ENCODE measurements at places on chromosomes 16 and 17.

DNA sequence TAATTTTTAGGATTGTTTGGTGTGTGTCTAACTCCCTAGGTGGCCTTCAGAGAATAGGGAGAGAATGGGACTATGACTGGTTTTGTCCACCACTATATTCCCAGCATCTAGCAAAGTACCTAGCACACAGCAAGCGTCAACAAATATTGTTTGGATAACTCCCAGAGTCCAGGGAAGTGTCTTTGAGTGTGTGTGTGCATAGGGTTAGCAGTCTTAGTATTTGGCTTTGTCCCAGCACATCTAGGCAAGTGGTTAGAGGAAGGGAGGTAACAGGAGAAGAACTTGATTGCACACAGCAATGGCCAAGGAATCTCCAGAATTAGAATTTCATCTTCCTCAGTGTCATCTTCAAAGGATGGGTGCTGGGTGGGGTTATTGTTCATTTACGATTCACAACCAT lies 385.4 kb upstream of the CDH5 start:
- DNase-seq, result no peak

- no peak for DNase-seq
These were observed 2.4 kb downstream of the DOC2B start for GRCh38 chr17:179066-179432.

DNA sequence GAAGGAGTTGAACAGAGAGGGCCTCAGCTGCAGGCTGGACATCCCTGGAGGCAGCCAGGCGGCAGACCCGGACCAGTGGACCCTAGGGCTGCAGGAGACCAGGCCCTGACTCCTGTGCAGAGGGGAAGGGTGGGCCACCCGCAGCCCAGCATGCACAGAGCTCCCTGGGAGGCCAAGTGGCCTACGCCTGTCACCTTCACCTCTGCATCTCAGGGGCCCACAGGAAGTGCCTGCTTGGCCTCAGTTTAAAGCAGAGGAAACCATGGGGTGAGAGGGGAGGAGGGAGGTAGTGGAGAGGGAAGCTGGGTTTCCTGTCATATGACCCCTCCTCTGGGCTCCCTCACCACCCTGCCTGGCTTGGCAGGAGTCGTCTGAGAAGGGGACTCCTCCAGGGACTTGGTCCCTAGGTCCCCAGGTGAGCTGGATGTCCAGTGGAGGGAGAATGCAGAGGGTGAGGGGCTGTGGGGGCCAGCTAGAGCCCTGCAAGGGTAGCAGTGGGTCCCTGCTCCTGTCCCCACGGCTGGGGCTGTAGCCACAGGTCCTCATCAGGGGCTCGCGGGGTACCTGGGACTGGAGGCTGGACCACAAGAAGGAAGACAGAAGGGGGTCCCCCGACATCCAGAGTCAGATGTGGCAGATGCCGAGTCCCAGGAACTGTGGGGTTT lies at the start of gene TMC8:
Gene TMC8 (plus strand): TSS at position 335 of the 665 bp plus-strand sequence. CDS start 818 bp downstream, outside the sequence.
- DNase-seq, result no peak

DNA sequence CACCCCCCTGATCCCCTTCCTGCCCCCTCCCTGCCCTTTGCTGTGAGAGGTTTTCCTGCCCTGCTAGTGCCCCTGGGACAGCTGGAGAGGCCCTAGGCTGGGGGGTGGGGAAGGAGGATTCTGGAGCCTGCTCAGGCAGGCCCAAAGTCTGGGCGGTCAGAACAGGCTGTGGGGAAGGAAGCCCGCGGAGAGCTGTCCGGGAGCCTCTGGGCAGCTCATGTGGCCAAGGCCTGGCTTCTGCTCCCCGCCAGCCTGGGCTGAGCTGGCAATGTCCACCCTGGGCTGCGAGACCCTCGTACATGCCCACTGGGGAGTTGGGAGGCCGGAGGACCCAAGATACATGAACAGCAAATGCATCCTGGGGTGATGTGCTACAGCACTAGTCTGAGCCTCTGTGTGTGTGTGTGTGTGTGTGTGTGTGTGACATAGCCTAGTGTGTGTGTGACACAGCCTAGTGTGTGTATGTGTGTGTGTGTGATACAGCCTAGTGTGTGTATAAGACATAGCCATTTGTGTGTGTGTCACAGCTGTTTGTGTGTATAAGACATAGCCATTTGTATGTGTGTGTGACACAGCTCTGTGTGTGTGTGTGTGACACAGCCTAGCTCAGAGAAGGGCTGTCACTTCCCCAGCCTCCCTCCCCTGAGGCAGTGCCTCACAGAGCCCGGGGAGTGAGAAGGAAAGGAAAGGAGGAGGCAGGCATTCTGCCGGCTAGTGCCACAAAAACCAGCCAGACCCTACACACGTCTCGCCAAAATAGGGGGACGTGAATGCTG lies 201.4 kb upstream of the CIBAR2 start:
- DNase-seq, result no peak

- DNase-seq, result no peak
These were observed 20.7 kb downstream of the PHKB start for GRCh38 chr16:47481698-47482374.

- DNase-seq, result peak; percentile 23
These were observed 2.1 kb downstream of the FAM20A start for GRCh38 chr17:68599091-68599490.

- no peak for DNase-seq
These were observed 17.6 kb upstream of the SP2 start for GRCh38 chr17:47878203-47879027.

DNA sequence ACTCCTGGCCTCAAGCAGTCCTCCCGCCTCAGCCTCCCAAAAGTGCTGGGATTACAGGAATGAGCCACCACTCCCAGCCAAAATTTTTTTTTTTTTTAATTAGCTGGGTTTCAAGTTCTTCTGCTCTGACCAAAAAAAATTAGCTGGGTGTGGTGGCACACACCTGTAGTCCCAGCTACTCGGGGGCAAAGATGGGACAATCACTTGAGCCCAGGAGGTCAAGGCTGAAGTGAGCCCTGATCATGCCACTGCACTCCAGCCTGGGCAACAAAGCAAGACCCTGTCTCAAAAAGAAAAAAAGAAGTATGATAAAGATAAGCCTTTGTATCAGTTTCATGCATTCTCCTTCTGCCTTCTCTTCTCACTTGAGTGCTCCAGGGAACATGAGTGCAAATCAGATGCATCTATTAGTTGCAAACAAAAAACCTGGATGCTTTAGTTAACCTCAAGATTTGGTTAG lies 1.9 kb downstream of the NQO1 start:
- DNase-seq, result no peak

DNA sequence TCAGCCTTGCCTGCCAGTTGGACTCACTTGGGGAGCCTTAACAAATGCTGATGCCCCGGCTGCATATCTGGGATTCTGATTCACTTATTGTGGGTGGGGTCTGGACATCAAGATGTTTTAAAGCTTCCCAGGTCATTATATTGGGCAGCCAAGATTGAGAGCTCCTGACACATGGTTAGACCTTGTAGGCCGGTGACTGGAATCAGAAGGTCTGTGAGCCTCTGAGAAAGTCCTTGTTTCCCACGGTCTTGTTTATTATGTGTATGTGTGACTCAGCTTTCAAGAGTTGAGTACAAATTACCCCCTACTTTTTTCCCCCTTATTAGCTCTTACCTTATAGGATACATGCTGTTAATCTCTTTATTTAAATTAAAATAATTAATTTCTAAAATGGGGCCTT lies 103.5 kb downstream of the ABCC1 start:
- peak; percentile 86 for DNase-seq

DNA sequence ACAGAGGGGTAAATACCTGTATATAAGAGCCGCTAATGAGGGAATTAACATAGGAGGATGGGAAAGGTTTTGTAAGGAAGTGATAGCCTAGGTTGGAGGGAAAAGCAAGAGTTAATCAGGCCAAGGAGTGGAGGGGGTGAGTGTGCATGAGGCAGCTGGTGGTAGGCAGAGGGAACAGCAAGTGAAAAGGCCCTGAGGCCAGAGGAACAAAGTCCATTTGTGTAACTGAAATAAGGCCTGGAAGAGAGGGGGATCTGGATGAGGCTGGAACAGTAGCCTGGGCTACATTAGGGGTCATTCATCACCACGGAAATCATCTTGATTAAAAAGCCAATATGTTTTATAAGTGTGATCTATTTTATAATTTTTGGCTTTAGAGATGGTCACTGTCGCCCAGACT lies 45.7 kb downstream of the FZD2 start:
- DNase-seq, result no peak

GRCh38 chr17:66492561-66493005 lies 190.2 kb downstream of the PRKCA start:
- DNase-seq, result peak; percentile 46

DNA sequence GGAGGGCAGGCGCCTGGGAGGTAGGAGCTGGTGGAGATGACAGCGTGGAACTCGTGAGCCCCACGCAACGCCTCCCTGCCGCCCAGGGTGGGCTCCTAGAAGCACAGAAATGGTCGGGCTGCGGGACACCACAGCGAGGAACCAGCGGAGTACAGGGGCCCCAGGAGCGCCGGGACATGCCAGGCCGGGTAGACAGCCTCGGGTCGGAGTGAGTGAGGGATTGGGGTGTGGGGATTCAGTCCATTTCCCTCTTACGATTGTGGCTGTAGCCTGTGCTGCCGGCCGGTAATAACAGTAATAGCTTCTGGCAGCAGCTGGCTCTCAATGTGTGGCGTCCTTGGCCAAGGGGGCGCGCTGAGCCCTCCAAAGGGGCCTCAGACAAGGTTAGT lies 12.2 kb upstream of the CES3 start:
- DNase-seq, result no peak

DNA sequence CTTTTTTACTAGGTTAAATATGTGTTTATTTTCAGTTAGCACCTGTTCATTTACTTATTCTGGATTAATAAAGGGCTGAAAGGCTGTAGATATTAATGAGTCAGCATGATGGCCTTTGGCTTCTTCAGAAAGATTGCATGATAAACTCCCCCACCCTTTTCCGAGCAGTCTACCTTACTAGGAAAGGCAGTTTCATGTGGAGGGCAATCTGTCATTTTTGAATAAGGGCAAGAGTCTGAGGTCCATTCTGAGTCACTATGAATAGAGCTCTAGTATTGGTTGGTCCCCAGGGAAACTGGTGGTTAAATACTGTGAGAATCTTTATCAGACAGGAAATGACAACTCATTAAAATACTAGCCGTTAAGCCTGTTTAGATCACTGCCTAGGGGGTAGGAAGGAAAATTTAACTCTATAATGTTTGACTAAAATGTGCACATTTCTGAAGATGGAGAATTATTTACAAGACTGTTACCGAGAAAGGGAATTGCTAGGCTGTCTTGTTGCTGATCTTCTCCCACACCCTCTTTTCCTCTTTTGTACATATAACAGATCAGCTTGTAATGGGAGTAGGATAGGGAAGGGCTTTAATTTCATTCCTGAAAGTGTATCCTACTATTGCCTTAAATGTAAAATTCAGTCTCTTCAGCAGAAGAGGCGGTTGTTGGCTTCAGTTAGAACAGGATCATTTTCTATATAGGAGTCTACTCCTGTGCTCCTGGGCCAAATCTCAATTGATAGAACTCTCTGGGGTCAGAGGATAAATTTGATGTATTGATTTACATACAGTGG lies 63.3 kb downstream of the TUBD1 start:
- DNase-seq, result peak; percentile 100

DNA sequence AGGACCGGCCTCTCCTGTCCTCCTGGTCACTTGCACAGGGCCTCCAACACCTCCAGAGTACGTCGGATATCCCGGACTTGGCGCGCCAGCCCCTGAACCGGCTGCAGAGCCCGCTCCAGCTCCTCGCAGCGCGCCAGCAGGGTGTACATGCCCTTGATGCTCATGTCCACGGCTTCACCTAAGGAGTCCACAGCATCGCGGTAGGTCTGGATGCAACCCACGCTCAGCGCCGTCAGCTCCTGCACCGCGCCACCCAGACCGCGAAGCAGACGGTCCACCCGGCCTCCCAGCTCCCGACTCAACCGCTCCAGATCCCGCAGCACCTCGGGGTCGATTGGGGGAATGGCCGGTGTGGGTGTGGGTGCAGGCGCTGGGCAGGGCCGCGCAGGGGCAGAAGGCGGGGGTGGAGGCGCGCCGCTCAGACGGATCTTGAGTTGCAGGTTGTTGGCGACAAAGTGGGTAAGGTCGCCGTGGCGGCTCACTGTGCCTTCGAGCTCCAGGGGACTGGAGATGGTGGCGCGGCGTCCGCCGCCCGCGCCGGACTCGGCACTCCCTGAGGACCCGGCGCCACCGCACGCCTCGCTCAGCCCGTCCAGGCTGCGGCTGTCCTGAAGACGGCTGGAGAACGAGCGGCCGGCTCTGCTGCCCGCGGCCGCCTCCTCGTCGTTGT lies 804 bp downstream of the BORCS6 start:
- DNase-seq, result peak; percentile 48

DNA sequence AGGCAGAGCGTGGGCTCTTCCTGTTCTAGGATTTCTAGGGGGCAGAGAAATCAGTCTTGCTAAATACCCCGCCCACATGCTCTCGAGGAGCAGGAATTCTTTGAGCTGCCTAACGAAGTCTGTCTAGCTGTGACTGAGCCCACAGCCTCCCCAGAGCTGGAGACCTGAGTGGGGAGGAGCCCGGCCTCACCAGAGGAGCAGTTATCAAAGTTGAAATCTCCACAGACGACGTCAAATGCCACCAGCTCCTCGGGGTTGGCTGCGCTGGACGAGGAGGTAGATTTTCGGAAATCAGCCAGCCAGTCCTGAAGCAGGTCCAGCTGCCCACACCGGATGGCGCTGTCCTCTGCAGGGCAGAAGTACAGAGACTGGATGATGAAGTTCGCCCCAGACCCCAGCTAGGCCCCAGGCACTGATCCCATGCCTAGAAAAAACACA lies 53.8 kb downstream of the PRMT7 start:
- DNase-seq, result peak; percentile 31

- no peak for DNase-seq
These were observed 8.8 kb downstream of the MSLN start for GRCh38 chr16:769184-769784.

- DNase-seq, result no peak
These were observed 7.9 kb downstream of the ELMO3 start for GRCh38 chr16:67206838-67207248.

DNA sequence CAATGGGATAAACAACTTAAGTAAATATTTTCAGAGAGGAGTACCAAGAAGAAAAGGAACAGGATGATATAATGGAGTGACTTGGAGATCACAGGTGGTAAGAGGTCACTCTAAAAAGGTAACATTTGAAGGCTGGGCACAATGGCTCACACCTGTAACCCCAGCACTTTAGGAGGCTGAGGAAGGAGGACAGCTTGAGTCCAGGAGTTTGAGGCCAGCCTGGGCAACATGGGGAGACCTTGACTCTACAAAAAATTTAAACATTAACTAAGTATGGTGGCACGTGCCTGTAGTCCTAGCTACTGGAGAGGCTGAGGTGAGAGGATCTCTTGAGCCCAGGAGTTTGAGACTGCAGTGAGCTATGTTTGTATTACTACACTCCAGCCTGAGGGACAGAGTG lies 3.4 kb upstream of the TMEM11 start:
- no peak for DNase-seq

DNA sequence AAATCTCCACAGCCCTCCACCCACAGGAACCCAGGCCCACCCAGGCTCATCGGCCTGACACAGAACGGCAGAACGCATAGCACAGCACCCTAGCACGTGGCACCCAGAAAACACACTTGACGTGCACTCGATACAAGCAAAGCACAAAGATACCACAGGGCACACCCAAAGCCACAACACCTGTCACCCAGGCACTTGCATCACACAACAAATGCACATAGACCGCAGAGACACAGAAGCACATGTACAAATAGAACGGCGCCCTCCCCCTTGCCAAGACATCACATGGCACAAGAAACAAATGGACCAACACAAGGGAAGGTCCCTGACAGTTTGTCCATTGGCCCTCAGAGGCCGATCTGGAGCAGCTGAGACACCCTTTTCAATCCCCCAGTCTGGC lies 147.7 kb upstream of the WSCD1 start:
- no peak for DNase-seq

GRCh38 chr17:82257473-82257872 lies 16.0 kb downstream of the CSNK1D start:
- DNase-seq, result no peak

Data from iris pigment epithelial cell (primary cell).